Immature natural killer cell (primary cell): ENCODE measurements at places on chromosomes 12 and 14. TPM values are rescaled to one million over a fixed set of nuclear protein-coding genes. Genes with fewer than 3 reads are reported as not detected.

ATF7IP gene
- 47.9 TPM for polyA plus RNA-seq

CEBPE gene
- polyA plus RNA-seq, result not detected

GRCh38 chr12:132827763-132828703, 636 bp downstream of the GOLGA3 start:
- DNase-seq, result peak; percentile 17
- H3K4me1 ChIP-seq, result peaks cover 54% of the 10 kb centered on the region
- peak overlapping the region; percentile 93 for H3K4me3 ChIP-seq
- H3K27me3 ChIP-seq, result peaks cover 13% of the 10 kb centered on the region
- peaks cover 5% of the 10 kb centered on the region for H3K36me3 ChIP-seq

- H3K4me1 ChIP-seq, result no peaks in the 10 kb centered on the region
- no peak for DNase-seq
- H3K27ac ChIP-seq, result no peak overlapping the region
Observed at GRCh38 chr14:78486081-78486480, 315.9 kb downstream of the NRXN3 start.

- peaks cover 2% of the 10 kb centered on the region for H3K27me3 ChIP-seq
- no peak overlapping the region for H3K4me3 ChIP-seq
- no peak overlapping the region for H3K27ac ChIP-seq
- no peak for DNase-seq
Observed at GRCh38 chr14:58133739-58134138, 18.3 kb downstream of the ARMH4 start.

DNA sequence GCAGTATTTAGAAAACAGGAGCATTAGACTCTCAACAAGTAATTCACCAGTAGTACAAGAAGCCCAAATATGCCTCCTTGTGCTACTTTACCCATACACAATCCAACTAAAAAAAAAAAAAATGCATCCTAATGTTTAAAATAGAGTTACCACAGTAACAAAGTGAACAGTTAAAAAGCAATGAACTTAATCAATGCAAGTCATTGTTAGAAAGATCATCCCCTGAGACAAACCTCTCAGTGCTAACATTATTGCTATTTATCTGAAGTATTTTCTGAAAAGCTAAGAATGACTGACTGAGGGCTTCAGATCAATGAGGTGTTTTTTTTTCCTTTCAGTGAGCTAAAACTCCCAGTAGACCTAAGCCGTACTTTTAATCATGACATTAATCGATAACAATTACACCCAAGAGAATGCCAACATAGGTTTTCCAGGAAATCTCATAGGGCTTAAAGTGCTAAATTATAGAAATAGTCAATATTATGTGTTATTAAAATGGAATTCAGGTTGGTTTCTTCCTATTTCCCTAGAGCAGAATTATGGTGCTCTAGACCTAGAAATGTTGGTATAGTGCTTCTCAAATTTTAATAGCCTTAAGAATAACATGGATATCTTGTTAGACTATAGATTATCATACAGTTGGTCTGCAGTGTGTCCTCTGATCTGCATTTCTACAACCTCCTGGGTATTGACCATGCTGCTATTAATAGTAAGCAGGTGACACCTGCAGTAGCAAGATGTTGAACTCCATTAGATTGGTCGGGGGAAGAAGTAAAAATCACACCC, 123.0 kb downstream of the PRKD1 start:
- DNase-seq, result no peak
- H3K4me3 ChIP-seq, result no peak overlapping the region
- H3K36me3 ChIP-seq, result peaks cover 6% of the 10 kb centered on the region

DNA sequence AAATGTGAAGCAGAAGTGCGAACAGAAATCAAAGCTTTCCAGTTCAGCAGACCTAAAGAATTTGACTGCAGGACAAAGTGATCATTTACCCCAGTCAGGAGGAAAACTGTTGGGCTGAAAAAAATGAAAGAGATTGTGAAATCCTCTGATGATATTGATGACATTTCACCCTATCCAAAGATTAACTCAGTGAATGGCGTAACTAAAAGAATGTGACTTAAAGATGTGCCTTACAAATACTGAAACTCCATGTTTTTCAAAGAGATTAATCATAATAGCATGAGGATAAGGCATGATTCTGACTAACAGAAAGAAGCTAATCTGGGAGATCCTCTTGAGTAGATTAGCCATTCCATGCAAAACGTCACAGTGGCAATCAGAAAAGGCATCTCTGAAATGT, 225.6 kb downstream of the DUSP6 start:
- H3K27ac ChIP-seq, result no peak overlapping the region
- no peaks in the 10 kb centered on the region for H3K27me3 ChIP-seq
- DNase-seq, result no peak
- H3K4me1 ChIP-seq, result no peaks in the 10 kb centered on the region

DNA sequence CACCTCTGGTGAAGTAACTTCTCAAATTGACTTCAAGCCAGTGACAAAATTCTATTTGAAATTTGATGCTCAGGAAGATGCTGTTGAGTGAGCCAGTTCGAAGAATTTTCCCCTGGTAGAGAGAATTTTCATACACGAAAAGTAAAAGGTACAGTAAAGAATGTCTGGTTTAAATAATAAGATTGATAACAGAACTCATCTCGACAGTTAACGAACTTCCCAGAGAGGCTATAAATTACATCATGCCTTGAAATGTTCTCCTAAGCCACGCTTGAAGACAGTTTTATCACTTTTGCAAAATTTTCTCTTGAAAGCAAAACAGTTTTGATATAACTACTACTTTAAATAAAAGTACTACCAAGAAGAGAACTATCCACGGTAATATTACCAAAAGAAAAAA, 14.4 kb upstream of the OR11G2 start:
- no peak overlapping the region for H3K4me3 ChIP-seq
- no peaks in the 10 kb centered on the region for H3K36me3 ChIP-seq
- H3K27me3 ChIP-seq, result peaks cover 5% of the 10 kb centered on the region

DNA sequence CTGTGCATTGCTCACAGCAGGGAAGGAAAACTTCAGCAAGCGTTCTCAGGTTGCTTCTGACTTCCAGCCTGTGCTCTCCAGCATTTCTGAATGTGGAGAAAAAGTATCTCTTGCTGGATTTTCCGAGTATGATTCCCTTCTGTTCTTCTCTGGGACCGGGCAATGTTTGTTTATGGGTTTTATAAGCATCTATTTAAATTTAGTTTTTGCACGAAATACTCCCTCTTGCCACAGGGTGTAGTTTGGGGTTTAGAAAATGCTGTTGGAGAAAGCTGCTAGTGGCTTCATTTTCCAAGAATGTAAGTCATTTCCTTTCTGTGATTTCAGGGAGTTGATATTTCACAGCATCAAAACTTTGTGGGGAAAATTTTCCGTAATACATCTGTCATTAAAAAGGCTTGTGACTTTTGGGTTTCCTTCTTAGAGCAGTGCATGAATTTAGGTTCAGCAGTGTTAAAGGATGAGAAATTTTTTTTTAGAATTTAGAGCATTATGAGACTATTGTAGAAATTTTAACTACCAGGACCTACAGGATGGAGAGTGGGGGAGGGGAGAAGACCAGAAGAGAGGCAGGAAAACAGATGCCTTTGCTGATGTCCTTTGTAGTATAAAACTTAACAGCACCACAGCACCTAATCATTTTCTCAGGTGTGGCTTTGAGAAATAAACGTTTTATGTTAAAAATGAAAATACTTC, 1.5 kb downstream of the FRMD6 start:
- peak overlapping the region; percentile 87 for H3K4me3 ChIP-seq
- peaks cover 25% of the 10 kb centered on the region for H3K4me1 ChIP-seq
- DNase-seq, result no peak
